Cerebellar cortex (tissue), 1 donor: ENCODE measurements at places on chromosomes 7 and 10.

DNA sequence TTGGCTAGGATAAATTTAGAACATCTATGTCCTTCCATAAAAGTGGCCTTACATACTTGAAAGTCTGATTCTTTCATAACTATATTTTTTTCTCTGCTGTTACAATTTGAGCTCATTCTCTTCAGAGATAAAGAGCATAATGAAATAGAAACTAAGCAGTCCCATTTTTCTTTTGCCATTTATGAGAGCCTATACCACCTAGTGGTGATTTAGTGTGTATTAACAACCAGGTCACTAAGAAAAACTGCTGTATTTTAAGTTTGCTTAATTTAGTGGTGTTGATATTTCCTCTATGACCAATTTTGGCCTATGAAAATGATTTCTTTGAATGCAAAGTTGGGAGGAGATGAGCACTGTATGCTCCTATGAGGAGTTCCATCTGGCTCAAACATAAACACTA, 88.7 kb upstream of the ZWINT start:
- DNase-seq, result no peak

- no peak for DNase-seq
Measured at GRCh38 chr7:2441430-2442058, 34.7 kb downstream of the GRIFIN start.

DNA sequence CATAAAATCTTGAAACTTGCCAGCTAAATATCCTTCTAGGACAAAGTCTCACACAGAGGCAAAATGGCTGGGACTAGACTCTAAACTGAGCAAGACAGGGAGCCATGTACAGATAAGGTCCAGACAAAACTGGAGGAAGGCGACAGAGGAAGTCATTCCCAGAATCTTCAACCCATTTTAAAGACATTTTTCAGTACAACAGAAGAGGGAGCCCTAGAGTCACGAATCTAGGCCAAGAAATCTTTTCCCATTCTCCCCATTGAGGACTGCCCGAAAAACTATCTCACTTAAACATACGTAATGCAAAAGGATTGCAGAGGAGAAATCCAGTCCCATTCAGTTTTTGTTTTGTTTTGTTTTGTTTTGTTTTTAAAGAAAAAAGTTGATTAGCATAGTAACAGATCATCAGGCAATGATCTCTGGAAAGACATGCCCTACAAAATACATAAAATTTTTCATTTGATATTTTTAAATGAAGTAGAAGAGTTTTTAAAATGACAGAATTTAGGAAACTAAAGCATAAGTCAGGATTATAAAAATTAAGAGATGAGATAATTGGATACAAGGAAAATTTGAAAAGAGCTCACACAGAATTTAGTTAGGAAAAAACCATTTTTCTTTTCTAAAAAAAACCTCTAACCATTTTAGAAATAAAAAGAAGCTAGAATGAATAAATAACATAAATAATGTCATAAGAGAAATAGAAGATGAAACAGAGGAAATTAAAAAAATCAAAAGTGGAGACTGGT, 16.9 kb upstream of the PRF1 start:
- peak; percentile 10 for DNase-seq

DNA sequence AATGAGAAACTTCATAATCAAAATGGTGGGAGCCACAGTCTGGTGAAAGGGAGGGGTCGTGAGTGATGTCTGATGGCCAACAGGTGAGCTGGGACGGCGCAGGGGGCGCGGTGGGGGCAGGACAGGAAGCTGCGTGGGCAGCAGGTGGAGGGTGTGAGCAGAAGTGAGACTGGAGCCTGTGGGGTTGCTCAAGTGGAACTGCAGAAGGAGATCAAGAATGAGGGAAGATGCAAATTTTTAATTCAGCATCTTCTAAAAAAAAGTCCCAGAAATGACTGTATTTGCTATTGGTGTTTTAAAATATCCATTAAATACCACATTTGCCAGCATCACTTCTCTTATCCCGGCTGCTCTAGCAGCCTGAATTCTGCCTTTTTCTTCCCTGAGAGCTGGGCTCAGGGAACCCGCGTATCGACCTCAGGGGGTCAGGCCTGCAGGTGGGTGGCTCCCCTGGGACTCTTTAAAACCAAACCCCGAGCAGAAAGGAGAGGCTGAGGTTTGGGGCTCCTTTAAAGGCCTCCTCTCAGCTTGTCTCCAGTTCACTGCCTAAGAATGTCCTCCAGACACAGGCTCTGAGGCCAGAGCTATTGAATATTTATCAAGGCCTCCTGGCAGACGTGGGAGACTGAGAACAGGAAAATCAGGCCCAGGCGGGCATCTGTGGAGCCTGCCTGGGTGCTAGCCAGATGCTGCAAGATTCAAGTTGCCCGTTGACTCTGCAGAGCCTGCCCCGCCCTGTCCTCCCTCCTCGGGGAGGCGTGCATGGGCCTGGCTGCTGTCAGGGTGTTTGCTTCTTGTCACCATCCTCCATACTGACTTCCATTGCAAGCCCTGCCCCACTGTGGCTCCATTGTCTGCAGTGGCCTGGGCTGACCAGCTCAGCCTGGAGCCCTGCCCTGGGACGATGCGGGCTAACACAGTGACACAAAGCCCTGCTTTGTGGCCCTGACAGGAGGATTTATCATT, 53.9 kb downstream of the SYPL1 start:
- no peak for DNase-seq

- no peak for DNase-seq
Measured at GRCh38 chr10:46251857-46252847, 34.6 kb upstream of the ANTXRL start.

- DNase-seq, result no peak
Measured at GRCh38 chr7:91824201-91824600, 56.3 kb downstream of the MTERF1 start.

GRCh38 chr7:155145477-155146255, 75.5 kb downstream of the HTR5A start:
- no peak for DNase-seq

- no peak for DNase-seq
Measured at GRCh38 chr10:92822060-92822634, 26.2 kb upstream of the EXOC6 start.

GRCh38 chr10:117860135-117860534, 186.6 kb downstream of the RAB11FIP2 start:
- DNase-seq, result no peak

- peak; percentile 98 for DNase-seq
Measured at GRCh38 chr7:34309116-34309515, 348.9 kb upstream of the NPSR1 start.

DNA sequence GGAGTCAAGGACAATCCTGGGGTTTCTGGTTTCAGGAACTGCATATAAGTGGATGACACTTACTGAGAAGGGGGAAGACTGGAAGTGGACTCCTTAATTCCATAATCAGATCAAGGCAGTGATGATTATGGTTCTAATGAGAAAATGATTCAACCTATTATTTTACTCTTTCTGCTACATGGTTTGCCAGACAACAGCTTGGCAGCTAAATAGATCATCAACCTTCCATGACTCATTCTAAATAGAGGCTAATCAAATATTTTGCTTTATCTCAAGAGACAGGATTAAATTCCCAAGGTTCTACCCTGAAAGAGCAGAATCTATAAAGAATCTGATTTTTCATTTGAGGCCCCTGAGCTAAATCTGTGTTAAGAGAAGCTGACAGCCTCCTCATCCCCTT, 46.3 kb downstream of the CNNM1 start:
- no peak for DNase-seq

DNA sequence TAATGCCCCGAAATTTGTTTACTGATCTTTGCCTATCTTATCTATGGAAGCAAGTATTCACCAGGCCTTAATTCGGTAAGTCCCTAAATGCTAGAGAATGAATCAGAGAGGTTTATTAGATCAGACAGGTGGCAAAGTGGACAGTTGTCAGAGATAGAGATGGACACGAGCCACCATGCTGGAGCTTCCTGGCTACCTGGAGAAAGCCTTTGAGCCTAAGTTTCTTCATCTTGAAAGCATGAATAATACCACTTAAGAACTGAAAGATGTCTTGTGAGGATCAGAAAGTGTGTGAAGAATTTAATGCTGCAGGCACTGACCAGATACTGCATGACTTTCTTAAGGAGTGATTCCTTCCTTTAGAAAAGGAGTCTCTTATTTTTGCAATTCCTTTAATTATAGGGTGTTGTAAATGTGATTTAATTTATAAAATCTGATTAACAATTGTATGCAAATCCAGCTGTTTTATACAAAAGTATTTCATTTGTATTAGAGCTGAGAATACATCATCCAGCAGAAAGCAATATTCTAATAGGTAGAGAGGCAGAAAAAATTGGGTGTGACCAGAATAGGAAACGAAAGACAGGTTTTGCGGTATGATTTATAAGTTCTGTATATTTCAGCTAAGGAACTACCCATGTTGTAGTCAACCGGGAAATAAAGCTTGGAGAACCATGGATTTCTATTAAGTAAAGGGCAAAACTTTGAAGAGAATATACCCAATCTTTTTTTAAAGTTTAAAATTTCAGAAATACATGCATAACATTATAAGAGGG, 82.7 kb downstream of the SMURF1 start:
- peak; percentile 54 for DNase-seq

- DNase-seq, result no peak
Measured at GRCh38 chr10:112526906-112527305, 79.9 kb downstream of the VTI1A start.

- no peak for DNase-seq
Measured at GRCh38 chr10:125084191-125084613, 76.2 kb downstream of the CTBP2 start.

DNA sequence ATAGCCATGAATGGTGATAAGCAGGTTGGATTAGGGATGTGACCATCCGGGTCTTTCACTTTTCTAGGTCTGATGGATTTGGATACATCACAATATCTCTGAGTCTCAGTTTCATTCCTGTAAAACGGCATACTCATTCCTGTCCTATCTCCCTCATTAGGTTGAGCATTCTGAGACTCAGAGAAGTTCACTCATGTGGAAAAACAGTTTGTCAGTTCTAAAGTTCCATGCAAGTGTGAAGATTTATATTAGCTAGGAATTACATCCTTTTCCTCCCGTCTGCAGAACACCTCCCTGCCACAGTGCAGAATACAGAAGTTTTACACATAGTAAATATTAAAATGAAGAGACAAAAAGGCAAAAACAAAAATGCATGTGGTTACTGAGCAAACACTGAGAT, 94.2 kb upstream of the SLC25A13 start:
- no peak for DNase-seq

- no peak for DNase-seq
Measured at GRCh38 chr10:78906734-78907390, 161.9 kb upstream of the ZMIZ1 start.

- DNase-seq, result no peak
Measured at GRCh38 chr7:66321283-66321682, 116.1 kb downstream of the TPST1 start.

DNA sequence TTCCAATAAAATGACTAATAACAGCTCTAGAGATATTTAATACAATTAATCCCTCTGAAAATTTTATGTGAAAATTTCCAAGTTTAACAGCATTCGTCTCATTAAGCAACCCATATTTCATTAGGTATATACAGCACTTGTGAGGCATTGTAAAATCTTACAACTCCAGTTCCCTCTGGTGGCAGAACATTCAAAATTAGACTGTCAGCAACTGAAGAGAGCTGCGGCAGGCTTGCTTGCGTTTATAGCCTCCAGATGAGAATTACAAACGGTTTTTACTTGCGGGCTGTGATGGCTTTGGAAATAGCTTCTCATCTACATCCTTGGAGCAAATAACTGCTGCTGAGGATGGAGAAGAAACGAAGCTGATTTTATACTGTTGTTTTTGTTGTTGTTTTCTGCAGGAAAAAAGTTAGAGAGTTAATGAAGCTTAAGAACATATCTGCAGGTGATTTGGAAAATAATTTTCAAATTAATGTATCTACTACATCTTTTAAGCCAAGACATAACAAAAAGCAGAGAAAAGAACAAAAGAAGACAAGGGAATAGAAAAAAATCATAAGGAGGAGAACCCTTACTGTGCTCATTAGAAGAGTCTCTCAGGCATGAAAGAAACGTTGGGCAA, 171.3 kb downstream of the MAGI2 start:
- peak; percentile 85 for DNase-seq

GRCh38 chr7:121574109-121574508, 178.0 kb upstream of the FAM3C start:
- DNase-seq, result no peak
